ENCODE measurements at places on chromosomes 4 and X.

DNA sequence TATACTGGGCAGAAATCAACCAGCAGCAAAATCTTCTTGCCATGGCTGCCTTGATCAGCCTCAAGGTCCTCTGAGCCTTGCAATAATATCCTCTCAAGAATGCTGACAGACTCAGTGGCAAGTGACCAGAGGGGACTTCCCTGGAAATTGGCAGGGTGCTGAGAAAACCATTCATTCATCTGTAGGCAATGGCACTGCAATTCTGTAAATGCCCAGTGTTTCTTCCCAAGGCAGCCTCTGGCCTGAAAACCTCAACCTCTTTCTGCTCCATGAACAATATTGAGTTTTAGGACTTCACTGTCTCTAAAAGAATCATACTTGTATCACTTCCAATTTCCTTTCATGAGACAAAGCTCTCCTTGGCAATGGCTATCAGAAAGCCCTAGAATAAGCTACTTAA, 754.3 kb upstream of the TENM3 start:
- DNase-seq: no peak

- DNase-seq: no peak
Measured at GRCh38 chrX:137032341-137032694, 1.5 kb downstream of the GPR101 start.

GRCh38 chr4:148452970-148453369, 10.8 kb upstream of the NR3C2 start:
- DNase-seq: no peak

GRCh38 chrX:25072247-25072646, 56.5 kb upstream of the ARX start:
- DNase-seq: no peak

- DNase-seq: no peak
Measured at GRCh38 chrX:13305108-13305507, 14.7 kb downstream of the ATXN3L start.

DNA sequence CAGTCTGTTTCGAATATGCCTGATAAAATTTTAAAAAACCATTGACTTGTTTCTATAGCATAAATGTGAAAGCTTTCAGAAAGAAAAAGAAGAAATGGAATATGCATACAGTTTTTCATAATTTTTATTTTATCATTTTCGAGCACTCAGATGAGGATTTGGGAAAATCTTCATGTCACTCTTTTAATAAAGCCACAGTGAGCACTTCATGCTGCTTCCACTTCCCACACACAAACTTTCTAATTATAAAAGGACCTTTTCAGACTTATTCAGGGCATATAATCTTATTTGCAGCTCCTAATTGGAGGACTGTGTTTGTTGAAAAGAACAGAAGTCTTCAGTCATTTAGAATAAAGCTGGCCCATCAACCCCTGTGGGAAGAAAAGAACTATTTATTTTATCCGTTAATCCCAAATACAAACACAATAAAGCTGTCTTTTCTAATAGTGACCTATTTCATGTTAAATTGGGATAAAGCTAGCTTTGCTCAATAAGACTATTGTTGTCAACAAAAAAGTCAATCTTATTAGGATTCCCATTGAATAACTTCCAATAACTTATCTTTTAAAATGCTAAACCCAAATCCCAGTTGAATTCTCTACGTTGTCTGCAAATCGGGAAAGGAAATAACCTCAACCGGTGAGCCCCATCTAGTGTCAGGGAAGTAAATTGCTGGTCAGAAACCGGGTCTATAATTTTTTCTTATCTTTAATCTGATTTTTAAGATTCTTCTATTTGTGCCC, 211.5 kb downstream of the PDGFRA start:
- no peak for DNase-seq

DNA sequence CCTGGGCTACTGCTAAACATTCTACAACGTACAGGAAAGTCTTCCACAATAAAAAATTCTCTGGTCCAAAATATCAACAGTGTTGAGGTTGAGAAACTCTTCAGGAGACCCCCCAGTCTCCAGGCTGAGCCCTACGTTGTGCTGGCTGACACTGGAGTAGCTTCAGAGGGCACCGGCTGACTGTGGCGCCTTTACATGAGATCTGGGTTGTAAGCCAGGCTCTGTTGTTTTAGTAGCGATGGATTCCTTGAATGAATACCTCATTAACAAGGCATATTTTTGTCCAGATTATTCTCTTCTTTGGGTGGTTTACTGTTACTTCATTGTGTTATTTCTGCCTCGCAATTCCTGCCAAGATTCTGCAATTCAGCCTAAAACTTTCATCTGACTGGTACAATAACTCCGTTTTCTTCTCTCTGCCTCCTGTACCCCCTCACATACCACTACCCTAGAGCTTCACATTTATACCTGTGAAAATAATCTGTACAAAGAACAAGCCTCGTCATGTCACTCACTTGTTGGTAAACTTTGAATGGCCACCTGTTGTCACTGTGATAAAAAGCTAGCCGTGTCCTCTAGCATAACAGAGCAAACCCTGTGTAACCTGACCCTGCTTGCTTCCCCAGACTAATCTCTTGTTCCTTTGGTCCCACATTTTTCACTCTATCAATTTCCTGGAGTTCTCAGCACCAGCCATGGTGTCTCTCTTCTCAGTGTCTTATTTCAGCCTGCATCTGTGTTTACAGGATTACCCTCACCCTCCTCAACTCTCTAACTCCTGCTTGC, 1476.1 kb upstream of the TENM3 start:
- peak; percentile 2 for DNase-seq

Data from DMS79 treated with DMSO at 0.1 percent for 48 hours (cell line).